ENCODE measurements at places on chromosomes 16 and 17.

DNA sequence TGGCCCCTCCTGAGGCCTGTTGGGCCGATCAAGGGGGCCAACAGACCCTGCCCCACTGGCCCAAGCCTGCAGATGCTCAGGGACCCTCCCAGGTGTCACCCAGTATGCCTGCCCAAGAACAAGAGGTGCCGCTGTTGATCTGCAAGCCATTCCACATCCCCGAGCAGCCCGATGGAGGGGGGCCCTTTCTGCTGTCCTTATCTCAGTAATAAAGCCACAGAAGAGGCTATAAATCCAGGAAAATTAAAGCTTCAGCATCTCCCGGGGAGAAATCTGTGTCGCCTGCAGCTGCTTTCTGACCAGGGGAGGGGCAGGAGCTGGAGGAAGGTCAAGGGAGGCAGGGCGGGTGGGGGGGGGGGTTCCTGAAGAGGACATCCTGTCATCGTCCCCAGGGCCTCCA is 11.7 kb upstream of the CACNA1H start:
- no peak for DNase-seq

DNA sequence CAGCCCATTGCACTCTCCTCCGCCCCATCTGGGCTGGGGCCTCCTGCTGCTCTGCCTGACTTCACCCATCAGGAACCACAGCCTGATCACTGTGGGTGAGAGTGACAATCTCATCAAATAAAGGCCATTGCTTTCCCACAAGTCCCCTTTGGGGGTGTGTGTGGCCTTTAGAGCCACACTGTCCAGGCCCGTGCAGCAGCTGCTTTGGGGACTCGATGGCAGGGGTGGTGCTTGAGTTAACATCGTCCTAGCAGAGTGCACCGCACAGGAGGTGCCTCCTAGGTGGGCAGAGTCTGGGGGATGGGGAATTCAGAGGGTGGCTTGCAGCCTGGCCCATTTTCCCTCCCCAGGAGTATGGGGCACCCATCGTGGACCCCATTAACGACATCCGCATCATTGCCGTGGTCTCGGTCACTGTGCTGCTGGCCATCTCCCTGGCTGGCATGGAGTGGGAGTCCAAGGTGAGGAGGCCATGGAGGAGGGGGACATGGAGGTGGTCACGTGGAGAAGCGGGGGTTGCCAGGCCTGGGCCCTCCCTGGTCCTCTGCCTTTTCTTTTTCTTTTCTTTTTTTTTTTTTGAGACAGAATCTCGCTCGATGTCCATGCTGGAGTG is 5.4 kb downstream of the SLC12A3 start:
- DNase-seq = no peak

DNA sequence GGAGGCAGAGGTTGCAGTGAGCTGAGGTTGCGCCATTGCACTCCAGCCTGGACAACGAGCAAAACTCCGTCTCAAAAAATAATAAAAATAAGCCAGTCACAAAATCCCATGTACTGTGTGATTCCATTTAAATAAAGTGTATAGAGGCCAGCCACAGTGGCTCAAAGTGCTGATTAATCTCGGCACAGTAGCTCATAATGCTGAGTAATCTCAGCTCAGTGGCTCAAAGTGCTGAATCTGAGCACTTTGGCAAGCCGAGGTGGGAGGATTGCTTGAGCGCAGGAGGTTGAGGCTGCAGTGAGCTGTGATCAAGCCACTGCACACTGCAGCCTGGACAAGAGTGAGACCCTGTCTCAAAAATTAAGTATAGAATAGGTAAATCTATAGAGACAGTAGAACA is 4.9 kb downstream of the TMED6 start:
- no peak for DNase-seq

DNA sequence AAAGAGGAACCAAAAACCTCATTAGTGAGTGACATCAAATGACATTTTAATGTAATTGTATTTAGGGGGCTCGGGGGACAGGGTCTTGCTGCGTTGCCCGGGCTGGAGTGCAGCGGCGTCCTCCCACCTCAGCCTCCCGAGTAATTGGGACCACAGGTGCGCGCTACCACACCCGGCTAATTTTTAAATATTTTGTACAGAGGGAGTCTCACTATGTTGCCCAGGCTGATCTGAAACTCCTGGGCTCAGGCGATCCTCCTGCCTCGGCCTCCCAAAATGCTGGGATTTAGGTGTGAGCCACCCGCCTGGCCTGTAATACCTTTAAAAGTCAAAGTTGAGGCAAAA is 581 bp downstream of the SNRNP25 start:
- peak; percentile 62 for DNase-seq

DNA sequence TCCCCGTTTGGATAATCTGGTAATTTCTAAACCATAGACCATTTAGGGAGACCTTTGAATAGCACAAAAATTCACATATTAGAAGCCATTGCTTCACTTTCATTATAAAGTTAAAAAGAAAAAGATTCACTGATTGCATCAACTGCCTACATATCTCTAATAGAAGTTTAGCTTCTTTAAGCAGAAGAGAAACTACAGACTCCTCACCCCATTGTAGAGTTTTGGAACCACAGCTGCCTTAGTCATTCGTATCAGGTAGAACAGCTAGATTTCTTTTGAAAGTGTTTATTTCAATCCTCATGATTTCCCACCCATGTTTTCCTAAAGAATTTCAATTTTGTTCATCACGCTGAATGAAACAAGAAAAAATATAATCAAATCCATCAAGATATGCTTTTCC is 144.8 kb downstream of the CDH8 start:
- no peak for DNase-seq

DNA sequence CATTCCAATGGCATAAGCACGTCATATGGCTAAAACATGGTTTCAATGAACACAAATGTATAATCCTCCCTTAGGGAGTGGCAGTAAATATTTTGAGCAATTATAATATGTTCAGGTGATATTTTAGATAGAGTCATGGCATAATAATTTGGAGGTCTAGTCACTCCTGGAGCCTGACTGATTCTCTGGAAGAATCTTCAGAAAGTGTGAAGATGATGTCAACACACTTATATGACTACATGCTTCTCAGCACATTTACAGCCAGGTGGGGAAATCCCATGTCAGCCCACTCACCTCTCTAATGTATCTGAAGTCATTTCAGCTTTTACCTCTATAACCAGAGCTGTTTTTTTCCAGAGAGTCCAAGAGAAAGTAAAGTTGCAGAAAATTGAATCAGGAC is 474.8 kb downstream of the SHISA9 start:
- no peak for DNase-seq

DNA sequence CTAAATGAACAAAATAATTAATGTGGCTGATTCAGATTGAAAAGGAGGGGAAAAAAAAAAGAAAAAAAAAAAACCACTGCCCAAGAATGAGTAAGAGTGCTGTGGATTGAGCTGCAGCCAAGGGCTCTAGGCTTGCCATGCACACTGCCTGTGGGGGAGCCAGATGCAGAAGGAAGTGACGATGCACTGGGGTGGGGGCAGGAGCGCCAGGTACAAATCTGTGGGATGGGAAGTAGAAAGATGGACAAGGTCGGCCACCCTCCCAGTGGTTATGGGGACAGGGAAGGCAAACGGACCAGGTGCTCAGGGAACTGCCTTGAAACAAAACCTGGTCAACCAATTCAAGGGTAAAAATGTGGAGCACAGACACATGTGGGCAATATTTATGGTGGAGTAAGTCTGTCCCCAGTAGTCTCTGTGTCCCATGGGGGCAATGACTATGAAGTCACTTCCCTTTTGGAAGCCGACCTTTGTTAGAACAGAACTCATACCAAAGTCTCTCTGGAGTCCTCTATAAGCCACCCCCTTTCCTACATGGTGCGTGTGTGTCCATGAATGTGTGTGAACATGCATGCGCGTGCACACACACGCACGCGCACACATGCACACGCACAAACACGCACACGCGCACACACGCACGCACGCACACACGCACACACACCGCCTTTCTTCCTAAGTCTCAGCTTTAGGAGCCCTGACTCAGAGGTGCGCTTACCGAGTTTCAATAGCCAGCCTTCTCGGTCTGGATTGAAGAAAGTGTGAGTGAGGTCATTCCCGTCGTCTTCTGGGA is 84.3 kb downstream of the CYTH1 start:
- no peak for DNase-seq

GRCh38 chr17:68973098-68973846 is 18.1 kb upstream of the ABCA8 start:
- DNase-seq = no peak

DNA sequence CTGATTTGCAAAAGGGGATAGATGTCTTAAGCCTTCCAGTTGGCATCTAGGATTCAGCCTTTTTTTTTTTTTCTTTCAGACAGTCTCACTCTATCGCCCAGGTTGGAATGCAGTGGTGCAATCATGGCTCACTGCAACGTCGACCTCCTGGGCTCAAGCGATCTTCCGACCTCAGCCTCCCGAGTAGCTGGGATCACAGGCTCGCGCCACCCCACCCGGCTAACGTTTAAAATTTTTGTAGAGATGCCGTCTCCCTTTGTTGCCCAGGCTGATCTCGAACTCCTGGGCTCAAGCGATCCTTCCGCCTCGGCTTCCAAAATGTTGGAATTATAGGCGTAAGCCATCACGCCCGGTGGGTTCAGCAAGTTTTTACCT is 571 bp upstream of the CCP110 start:
- no peak for DNase-seq

DNA sequence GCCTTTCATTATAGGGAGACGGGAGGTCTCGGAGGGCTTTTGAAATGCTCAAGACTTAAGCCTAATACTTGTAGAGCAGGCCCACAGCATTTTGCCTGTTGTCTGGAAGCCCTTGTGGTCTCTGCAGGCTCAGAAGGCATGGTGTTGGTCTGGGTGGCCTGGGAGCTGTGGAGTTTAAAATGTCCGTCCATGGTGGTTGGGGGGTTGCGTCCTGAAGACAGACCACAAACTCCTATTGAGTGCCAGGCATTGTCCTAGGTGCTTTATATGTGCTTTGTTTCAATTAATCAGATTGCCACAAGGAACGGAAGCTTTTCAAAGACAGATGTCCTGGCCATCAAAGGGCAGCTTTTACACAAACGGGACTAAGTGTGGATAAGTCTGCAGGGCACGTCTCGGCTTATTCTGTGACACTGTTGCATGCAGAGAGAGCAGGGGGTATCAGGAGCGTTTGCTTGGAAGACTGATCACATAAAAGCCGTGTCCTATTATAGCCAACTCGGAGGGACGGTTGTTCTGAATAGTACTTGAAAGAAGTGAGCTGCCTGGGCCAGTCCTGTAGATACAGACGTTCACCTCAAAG is 7.8 kb downstream of the NTN1 start:
- peak; percentile 31 for DNase-seq

DNA sequence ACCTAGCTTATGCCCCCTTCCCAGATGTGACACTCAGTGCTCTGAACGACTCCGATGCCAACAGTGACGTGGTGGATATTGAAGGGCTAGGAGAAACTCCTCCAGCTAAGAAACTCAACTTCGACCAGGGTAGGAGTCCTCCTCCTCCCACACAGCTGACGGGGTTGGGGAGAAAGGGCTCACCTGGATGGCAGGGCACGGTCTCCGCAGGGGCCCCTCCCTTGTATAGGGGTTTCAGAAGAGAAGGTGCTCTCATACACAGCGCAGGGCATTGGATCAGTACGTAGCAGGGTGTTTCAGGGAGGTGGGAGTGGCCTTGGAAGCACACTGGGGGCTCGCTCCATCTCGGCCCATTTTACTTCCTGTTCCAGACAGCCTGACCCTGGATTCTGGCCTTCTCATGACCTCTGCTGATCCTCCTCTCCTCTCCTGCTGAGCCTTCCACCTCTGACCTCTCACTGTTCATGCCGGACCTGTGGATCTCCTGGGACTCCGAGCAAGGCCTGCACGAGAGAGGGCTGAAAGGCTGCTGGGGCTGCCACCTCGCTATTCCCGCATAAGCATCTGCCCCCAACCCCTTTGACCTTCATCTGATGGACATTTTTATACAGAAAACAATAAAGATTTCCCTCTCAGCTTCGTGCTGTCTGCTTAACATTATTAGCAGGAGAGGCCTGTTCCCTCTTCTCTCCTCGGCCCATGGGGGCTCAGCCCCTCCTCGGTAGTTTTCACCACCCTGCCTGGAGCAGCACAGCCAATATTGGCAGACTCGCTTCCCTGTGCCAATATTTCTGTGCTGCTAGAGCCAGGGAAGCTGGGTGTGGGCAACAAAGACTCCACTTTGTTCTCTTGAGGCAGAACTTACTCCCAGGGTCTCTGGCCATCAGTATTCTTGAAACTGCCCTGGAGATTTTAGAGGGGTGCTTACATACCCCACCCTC is 4.7 kb downstream of the RNASEK start:
- DNase-seq = peak; percentile 75

- DNase-seq = no peak
Observed at GRCh38 chr17:164303-165235, 16.9 kb downstream of the DOC2B start.

DNA sequence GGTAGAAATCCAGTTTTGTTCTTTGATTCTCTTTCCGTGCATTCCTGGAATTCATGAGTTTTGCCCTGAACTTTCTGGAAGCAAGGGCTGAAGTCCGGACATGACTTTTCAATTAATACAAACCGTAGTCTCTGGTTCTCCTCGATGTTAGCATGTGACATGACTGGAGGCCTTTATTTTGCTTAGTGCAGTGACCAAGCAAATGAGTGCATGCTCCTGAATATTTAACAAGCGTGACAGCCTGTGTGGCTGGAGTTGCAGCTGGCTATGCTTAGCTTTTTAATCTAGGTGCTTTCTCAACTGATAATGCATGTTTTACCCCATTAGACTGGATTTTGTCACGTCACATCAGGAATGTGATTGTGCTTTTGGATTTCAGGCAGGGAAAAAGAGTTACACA is 302.1 kb downstream of the MAP2K6 start:
- DNase-seq = no peak

DNA sequence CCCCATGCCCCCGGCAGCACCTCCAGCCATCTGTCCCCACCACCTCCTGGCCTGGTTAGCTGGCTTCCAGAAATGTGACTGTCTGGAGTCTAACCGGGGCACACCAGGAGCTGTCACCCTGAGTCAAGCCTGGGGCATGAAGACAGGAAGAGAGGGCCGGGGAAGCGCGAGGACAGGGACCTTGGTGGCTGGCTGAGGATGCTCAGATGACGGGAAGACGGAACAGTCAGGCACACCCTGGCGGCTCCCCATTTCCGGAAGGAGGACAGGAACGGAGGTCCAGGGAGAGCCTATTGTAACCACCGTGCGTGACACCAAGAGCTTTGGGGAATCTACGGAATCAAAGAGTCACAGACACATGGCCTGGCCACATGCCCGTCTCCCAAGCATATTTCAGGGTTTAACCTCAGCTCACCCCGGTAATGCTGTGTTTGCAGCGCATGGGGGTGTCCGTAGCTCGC is 51.7 kb downstream of the SDK2 start:
- no peak for DNase-seq

GRCh38 chr17:2195729-2196128 is 107.9 kb downstream of the SMG6 start:
- no peak for DNase-seq

DNA sequence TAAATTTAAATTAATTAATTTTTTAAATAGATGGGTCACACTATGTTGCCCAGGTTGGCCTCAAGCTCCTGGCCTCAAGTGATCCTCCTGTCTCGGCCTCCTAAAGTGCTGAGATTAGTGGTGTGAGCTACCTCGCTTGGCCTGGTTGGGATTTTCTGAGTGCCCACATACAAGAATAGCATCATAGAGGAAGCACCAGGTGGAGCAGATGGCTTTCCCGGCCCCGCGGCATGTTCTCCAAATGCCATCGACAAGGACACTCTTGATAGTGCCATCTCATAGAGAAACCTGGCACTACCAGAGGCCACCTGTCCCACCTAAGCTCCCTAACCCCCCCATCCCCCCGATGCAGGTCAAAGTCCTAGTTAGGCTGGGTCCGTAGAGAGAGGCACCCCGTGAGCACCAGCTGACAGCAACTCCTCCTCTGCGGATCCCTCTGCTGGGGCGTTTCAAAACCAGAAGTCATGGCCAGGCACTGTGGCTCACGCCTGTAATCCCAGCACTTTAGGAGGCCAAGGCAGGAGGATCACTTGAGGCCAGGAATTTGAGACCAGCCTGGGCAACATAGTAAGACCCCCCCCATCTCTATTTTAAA is 65.9 kb downstream of the DNAH3 start:
- no peak for DNase-seq
